Stimulated activated CD4-positive, alpha-beta T cell treated with anti-CD3 and anti-CD28 coated beads, Interleukin-4, amount 100 ng/mL, for 4 hours (primary cell): ENCODE measurements at places on chromosomes 7 and 10.

DNA sequence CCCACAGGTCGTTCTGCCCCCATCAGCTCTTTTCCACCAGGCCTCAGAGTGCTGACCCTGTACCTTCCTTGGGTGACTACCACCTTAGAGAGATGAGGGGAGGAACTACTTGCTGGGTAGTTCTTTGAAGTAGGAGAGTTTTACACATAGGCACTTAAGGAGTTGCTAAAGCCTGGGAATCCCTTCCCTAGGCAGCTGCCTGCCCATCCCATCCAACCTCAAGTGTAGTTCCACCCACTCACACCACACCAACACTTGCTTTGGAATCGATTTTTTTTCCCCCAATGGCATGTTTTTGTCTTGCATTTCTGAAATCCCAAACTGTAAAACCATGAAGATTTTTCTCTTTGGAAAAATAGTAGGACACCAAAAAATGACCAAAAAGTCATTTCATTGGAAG lies 47.7 kb downstream of the FBXW4 start:
- no peak for DNase-seq

- no peak for DNase-seq
These were observed 35.8 kb downstream of the WIPF3 start for GRCh38 chr7:29841926-29842701.

DNA sequence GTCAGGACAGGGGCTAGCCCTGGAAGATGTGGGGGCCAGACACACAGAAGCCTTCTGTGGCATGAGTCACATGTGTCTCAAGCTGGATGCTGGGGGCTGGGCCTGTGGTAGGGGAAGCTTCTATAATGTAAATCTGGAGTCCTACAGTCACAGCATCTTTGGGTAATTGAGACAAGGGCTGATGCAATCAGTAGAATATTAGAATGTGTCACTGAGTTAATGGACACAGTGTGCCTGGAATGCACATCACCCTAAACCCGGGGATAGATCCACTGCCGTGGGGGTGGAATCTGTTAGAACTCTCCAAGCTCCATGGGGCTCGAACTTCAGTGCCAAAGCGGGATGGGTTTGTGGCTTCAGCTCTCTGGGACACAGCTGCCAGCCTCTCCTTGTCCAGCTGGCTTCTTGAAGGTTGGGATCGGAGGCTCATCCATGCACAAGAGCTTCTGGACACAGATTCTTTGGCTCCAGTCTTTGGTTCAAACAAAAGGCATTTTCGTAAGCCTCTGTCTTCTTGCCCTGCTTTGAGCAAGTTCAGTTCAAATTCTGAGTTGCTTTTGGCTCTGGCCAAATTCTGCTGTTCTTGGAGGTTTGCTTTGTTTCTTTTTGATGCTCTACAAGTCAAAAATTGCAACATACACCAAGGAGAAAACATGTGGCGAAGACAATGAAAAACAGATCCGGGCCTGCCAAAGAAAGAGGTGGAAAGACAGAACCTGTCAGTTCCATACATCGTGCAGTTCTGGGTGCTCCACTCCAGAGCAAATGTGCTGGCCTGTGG lies 194.8 kb upstream of the ZNF32 start:
- DNase-seq: no peak

DNA sequence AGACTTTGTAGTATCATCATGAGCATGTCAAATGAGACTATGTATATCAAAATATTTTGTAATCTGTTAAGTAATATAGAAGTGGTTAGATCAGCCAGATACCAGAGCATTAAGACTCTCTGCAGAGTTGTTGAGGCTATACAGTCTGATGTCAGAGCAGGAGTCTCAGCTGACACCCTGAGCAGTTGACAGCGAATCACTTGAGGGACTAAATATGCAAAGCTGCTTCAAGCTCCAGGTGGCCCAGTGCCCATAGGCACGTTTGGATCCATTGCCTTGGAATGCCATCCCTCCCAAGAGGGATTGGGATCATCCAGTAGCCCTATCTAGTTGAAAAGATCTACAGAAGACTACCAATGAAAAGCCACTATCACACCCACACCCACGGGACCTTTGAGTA lies 210.2 kb downstream of the TAX1BP1 start:
- DNase-seq: no peak

DNA sequence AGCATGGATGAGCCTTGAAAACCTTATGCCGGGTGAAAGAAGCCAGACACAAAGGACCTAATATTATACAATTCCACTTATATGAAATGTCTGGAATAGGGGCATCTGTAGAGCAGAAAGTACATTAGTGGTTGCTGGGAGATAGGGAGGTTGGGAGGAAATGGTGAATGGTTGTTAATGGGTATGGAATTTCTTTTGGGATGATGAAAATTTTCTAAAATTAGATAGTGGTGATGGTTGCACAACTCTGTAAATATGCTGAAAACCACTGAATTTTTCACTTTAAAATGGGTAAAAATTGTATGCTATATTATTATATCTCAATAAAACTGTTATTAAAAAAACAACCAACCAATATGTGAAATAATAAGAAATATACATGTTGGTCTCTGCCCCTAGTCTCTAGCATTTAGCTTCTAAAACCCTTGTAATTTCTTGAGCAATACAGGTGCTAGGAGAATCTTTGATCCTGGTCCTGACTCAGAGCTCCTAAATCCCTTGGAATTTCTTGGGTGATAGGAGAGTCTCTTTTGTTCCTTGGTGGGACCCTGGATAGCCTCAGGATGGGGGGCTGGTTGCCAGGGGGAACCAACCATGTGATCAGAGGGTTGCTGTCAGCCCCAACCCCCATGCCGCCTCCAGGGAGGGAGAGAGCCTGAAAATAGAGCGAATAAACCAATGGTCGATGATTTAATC lies 64.0 kb downstream of the TACR2 start:
- DNase-seq: no peak

- DNase-seq: no peak
These were observed 71.2 kb downstream of the WNT2 start for GRCh38 chr7:117251687-117252086.

- DNase-seq: no peak
These were observed 115.4 kb upstream of the TNRC18 start for GRCh38 chr7:5539013-5539411.

- DNase-seq: no peak
These were observed 207.1 kb upstream of the HDAC9 start for GRCh38 chr7:18288322-18289037.

DNA sequence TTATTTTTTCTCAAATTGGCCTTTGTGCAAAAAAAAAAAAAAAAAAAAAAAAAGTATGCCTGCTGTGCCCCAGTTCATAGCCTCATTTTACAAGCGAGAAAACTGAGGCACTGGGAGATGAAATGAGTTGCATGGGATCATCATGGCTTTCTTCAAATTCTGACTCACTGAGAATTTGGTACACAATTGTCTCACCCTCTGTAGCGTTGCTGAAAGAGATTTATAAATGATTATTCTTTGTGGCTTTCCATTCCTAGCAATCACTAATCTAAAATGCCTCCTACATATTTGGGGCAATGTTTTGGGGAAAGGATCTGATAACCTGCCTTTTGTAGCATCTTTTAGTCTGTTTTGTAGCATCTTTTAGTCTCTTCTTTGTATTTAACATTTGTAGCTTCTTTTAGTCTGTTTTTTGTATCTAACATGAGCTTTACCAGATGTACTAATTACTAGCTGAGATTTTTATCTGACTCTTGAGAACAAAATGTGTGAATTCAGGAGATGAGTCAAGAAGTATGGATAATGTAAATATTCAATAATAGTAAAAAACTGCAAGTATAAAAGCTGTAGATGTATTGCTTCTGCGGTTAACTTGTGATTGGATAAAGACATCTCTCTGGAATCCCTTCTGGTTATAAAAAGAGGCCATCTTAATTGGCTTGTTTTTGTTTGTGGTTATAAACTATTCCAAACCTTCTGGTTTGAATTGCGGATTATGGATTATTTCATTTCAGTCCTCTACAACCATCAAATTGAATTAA lies 161.4 kb downstream of the ARID5B start:
- no peak for DNase-seq

- DNase-seq: no peak
These were observed 8.7 kb upstream of the COBL start for GRCh38 chr7:51325261-51325676.

DNA sequence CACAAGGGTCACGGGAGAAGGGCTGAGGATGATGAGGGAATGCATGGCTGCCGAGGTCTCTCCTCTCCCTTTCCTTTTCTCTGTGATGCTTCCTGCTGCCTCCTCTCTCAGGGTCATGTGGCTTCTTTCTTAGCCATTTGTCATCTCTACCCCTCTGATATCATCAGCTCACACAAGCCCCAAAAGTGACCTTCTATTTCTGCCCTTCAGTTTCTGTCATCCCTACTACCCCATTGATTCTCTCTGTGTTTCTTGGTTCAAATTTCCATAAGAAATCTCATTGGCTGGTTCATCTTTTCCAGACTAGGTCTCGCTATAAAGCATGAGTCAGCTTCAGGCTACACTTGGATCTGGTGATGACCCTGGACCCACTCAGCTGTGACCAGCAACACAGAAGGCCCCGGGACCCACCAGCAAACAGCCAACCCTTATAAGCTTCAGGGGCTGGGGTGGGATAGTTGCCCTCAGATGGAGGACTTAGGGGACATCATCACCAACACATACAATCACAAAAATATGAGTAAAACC lies 284.3 kb downstream of the SKAP2 start:
- no peak for DNase-seq

DNA sequence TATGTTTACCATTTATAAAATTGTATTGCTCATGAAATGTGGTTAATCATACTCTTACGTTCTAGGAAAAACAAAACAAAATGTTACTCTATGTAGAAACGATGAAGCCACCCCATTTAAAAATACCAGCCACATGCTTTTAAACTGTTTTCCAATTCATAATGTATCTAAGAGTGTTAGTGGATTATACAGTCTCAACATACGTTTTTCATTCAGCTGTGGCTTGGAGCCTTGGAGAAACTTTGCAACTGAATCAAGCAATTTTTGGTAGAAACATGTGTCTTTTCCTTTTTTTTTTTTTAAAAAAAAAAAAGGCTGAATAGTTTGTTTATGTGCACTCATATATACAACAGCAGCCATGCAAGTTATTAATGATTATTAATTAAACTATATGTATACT lies 378.0 kb upstream of the SEMA3D start:
- no peak for DNase-seq

- no peak for DNase-seq
These were observed 6.8 kb downstream of the TBC1D12 start for GRCh38 chr10:94409021-94409657.

GRCh38 chr7:132116369-132116768 lies 459.9 kb downstream of the PLXNA4 start:
- no peak for DNase-seq

DNA sequence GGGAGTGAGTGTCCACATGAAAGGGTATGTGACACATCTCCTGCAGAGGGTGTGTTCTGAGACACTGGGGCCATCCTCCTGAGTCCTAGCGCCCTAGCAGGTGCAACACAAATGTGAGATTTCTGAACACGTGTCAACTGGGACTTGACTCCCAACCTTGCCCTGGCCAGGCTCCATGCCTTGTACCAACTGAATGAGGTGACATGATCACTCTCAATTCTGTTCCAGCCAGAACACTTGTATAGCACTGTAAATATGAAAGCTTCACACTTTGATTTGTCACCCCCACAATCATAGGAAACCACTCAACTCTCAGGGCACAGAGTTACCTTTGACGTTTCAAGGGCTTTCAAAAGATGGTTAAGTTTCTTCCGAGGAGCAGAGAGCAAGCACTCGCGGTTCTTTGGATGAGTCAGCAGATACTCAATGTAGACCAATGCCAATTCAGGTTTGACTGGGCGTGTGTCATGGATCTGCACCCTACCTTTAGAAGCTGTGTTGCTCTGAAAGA lies 48.6 kb downstream of the NCAPG2 start:
- peak; percentile 17 for DNase-seq

DNA sequence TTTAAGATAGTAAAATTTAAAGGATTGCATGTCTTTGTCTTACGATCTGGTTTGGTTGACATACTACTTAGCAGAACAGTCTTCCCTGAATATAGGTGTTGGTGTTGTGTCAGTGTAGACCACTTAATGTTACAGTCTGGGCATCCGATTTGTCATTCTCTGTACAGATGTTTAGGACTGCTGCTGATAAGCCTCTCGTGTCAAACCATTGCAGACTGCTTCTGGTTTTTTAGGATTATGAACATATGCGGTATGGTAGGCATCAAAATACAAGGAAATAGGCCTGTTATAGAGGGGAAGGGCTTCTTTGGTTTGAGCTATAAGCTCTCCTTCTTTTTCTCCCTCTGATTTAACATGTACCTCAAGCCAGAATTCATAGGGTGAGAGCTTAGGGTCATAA lies 7.4 kb downstream of the CYP3A43 start:
- no peak for DNase-seq
